Right kidney (tissue), 9 donors: ENCODE measurements at places on chromosomes 5 and 9.

- no peak for DNase-seq
Observed at GRCh38 chr9:34652602-34653000, 616 bp downstream of the IL11RA start.

DNA sequence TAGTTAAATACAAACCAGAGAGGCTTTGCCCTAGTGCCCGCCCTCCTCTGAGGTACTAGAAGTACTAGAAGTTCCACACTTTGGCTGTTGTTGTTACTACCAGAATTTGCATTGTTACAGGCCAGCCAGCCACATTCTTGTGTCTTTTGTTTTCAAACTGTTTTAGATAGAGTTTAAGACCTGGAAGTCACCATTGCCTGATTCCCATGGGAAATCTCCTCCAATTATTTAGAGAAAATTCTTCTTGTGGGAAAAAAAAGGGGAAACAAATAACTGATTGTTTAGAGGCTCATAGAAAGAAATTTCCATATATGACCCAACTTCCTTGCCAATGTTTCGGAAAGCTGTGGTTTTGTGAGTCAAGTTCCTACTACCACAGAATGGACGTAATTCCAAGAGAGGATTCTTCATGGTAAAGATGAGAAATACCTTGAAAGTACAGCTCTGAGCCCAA lies 252.2 kb downstream of the GOLPH3 start:
- DNase-seq, result no peak

DNA sequence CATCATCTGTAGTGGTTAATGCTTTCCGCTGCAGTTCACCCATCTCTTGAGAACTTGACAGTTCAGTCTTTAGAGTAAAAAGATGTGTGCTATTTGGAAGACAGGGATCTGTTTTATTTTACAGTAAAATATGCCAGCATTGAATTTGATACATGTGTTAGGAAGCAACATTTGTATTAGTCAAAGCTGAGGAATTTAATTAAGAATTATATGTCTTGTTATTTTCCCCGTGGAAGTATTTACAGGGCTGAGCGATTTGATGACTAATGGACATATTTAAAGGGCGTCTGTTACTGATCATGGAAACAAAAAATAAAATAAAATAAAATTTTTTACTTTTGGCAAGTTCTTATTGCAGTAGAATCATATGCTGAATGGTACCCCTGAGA lies 101.3 kb downstream of the PAM start:
- DNase-seq, result no peak

DNA sequence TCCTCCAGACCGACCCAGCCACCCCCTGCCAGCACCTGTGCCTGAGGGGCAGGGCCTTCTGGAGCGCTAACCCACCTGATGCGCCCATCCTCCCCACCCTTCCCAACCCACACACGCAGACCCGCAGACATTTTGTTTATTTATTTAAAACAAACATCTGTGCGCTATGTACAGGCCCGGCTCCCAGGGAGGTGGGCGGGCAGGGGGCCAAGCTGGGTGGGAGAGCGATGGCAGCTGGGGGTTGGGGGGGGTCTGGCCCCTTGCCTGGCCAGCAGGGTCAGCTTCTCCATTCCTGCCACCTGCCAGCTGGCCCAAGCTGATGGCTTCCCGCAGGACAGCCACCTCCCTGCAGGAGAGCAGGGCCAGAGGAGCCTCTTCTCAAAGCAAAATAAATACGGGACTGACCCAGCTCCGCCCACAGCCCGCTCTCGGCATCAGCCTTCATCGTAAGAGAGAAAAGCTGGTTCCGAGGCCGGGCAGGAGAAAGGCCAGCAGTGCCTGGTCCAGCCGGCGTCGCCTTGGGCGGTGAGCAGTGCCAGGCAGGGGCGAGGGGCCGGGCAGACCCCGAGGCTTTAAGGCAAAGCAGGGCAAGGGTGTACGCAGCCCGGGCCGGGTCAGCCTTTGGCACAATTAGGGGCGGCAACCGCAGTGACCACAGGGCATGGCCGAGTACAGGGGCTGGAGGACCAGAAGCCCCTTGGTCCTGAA lies 10.9 kb upstream of the CLIC3 start:
- no peak for DNase-seq

DNA sequence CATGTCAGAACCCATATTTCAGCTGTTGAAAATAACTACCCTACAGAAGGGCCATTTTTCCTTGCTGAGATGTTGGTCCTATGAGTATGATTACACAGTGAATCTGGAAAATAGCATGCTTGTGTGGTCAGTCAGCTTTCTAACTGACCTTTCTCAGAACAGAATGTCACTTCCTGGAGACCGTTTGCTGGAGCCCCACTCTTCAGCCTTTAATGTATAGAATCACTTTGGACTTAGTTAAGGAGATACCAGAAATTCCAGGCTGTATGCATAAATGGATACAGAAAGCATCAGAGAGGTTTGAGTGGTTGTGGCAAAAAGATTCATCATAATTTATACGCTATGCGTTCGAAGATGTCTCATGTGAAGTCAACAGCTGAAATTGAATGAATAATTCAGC lies 488.1 kb downstream of the EBF1 start:
- no peak for DNase-seq

DNA sequence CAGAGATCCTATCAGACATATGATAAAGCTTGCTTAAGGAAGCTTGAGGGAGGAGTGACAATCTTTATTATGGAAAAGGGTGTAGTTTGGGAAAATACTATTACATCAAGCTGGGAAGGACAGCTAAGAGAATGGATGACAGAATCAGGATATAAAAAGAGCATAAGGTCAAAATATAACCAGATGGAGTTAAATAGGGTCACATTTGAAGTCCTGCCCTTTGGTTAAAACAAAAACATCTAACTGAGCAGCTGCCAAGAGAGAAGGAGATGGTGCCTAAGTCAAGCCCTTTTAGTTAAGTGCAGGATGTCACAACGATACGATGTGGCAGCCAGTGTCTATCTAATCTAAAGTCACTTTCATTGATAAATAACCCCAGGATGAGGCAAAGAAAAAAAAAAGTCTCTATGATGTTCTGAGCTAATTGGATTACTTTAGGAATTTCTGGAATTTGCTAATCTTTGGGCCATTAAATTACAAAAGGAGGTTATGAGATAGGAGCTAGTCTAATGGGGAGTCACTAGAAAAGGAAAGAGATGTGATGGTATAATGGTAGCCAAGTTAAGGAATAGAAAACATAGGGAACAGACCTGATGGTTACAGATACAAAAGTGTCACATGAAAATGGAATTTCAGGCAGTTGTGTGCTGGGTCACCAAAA lies 365.2 kb downstream of the PDE4D start:
- no peak for DNase-seq

DNA sequence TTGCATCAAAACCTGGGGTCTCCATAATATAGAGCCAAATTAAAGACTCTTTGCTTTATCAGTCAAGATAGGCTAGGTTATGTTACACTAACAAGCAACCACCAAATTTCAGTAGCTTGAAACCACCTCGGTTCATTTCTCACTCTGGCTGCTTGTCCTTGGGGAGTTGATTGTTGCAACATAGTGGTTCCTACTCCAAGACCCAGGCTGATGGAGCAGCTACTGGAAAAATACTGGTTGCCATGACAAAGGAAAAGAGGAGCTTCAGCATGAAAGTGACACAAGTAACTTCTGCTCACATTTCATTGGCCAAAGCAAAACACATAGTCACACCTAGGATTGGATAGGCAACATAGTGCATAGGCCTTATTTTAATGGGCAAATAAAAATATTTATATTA lies 18.5 kb upstream of the RCL1 start:
- DNase-seq, result no peak

DNA sequence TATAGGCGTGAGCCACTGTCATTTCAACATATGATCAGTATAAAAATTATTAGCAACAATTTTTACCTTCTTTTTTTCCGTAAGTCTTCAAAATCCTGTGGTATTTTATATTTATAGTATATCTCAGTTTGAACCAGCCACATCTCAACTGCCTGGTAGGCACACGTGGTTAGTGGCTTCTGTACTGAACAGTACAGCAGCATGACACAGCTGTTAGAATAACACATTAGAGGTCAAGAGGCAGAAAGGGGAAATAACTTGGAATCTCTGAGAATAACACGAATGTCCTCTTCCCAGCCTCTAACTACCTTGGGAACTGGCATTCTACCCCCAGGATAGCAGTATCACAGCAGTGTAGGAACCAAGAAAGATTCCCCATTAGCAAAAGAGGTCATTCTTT lies 108.5 kb upstream of the IQGAP2 start:
- DNase-seq, result no peak

- DNase-seq, result no peak
Observed at GRCh38 chr5:163619273-163619934, 114.0 kb downstream of the MAT2B start.

GRCh38 chr9:83535736-83536135 lies 2.5 kb downstream of the FRMD3 start:
- no peak for DNase-seq

DNA sequence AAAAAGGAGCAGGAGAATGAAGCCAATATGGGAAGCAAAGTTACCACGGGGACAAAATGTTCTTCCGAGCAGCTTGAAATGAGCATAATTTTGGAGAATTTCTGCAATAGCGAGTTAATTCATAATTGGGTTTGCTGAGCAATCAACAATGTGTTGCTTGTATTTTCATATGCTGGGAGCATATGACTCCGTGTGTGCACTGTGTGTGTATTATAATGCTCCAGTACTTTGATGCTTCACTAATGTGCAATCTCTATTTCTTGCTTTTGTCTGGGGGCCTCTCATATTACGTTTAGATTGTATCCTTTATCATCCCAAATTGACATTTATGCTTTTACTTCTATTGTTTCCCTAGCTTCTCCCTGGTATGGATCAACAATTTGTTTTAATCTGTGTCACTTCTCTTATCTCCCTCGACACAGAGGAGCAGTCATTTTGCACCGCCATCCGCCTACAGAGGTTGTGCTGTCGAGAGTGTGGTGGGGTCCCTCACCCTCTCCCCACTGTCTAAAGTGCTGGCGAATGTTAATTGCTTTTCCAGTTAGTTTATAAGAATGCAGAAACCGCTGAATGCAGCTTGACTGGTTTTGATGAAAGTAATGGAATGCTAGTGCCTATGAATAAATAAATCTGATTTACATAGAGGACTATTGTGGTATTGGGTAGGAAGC lies 372.5 kb upstream of the WWC1 start:
- DNase-seq, result no peak

- DNase-seq, result no peak
Observed at GRCh38 chr9:129880654-129881546, 45.6 kb downstream of the USP20 start.

- no peak for DNase-seq
Observed at GRCh38 chr9:70607926-70608325, 193.5 kb upstream of the KLF9 start.

DNA sequence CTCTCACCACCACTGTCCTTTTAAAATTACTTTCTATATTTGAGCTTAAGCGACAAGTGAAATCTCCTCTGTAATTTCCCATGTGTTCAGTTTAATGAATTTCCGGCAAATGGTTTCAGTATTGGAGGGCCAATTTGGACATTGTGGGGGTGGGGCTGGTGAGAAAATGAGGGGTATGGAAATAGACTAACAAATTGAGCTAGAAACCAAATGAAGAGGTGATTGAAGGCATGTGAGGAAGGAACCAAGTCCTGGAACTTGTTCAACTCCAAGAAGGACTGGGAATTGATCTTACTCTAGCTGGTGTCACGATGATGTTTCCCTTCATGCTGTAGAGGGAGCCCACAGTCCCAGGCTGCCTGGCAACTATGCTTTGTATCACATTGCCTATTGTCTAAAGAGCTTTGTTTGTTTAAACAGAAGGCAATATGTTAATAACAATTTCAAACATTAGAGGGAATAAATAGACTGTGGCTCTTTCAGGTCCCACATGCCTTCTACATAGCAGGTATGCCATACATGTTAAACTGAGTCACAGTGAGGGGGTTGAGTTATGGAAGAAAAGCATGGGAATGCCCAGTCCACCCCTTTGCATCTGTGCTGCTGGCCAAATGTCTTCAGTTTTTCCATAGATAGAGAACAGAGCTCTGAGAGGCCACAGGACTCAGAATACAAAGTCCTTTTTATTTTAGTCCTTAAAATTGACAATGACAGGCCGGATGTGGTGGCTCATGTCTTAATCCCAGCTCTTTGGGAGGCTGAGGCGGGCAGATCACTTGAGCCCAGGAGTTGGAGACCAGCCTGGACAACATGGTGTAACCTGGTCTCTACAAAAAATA lies 25.0 kb upstream of the MATR3 start:
- no peak for DNase-seq

- no peak for DNase-seq
Observed at GRCh38 chr5:175124251-175124813, 319.6 kb downstream of the DRD1 start.

- no peak for DNase-seq
Observed at GRCh38 chr5:143226872-143227271, 176.6 kb downstream of the NR3C1 start.
